Airway epithelial cell (primary cell): ENCODE measurements at places on chromosomes 13 and 19. TPM values are rescaled to one million over a fixed set of nuclear protein-coding genes. Genes with fewer than 3 reads are reported as not detected.

The F2RL3 gene
- not detected in 2 replicates for total RNA-seq

The C13orf46 gene
- not detected in 2 replicates for total RNA-seq

The PROZ gene
- total RNA-seq, result not detected in 2 replicates

The LRG1 gene
- 0.09 and 0.56 TPM in 2 replicates for total RNA-seq

The TUBB4A gene
- 0.14 TPM in 1 of 2 replicates, not detected in the other for total RNA-seq

The SCEL gene
- 60.3 and 73.9 TPM in 2 replicates for total RNA-seq

The HSPB6 gene
- total RNA-seq, result 0.35 TPM in 1 of 2 replicates, not detected in the other

The ZNF865 gene
- 4.4 and 5.8 TPM in 2 replicates for total RNA-seq

The TDRD12 gene
- total RNA-seq, result 0.35 and 0.74 TPM in 2 replicates

The CCDC122 gene
- 5.0 and 8.4 TPM in 2 replicates for total RNA-seq

The ZNF492 gene
- 0.33 and 0.35 TPM in 2 replicates for total RNA-seq

The BEST2 gene
- total RNA-seq, result not detected in 2 replicates

The UFM1 gene
- 29.6 and 43.7 TPM in 2 replicates for total RNA-seq

The CDX2 gene
- not detected in 2 replicates for total RNA-seq

The IGFL2 gene
- total RNA-seq, result 16.6 and 20.1 TPM in 2 replicates

The PEG3 gene
- total RNA-seq, result 0.23 and 0.56 TPM in 2 replicates

The ZNF563 gene
- total RNA-seq, result 1.5 and 3.2 TPM in 2 replicates

The NPAS1 gene
- total RNA-seq, result 0.51 and 1.7 TPM in 2 replicates

The SMIM17 gene
- not detected in 2 replicates for total RNA-seq

The ERFL gene
- total RNA-seq, result 0.07 TPM in 1 of 2 replicates, not detected in the other

The LGALS7B gene
- total RNA-seq, result 222 and 322 TPM in 2 replicates

The CD177 gene
- 0.09 and 0.14 TPM in 2 replicates for total RNA-seq

The TIMM50 gene
- total RNA-seq, result 98.2 and 103 TPM in 2 replicates

The MISP3 gene
- 2.3 and 2.6 TPM in 2 replicates for total RNA-seq

The ZNF285 gene
- total RNA-seq, result 2.0 and 2.9 TPM in 2 replicates

The RPL21 gene
- 1,217 and 1,221 TPM in 2 replicates for total RNA-seq

The ZNF534 gene
- not detected in 2 replicates for total RNA-seq

The IGFL3 gene
- 0.88 and 2.3 TPM in 2 replicates for total RNA-seq

The CGB2 gene
- total RNA-seq, result 0.49 and 1.3 TPM in 2 replicates

The ZNF724 gene
- total RNA-seq, result 5.0 and 6.3 TPM in 2 replicates

The C19orf85 gene
- total RNA-seq, result not detected in 2 replicates

The FEM1A gene
- 15.8 and 19.5 TPM in 2 replicates for total RNA-seq

The CUL4A gene
- total RNA-seq, result 58.1 and 108 TPM in 2 replicates

The IZUMO2 gene
- not detected in 2 replicates for total RNA-seq
